Natural killer cell treated with Interleukin-12 subunit alpha and Interleukin-12 subunit beta and Interleukin-15 and Interleukin-18, amount 100 ng/mL, for 72 hours (primary cell): ENCODE measurements at places on chromosomes 6 and 20. TPM values are rescaled to one million over a fixed set of nuclear protein-coding genes. Genes with fewer than 3 reads are reported as not detected.

Gene NRSN1
- total RNA-seq: not detected

- no peak for DNase-seq
Observed at GRCh38 chr6:142395768-142396231, 94.0 kb downstream of the ADGRG6 start.

Gene BFSP1
- 0.14 TPM for total RNA-seq

- no peak for DNase-seq
Observed at GRCh38 chr6:114158411-114158810, 184.4 kb downstream of the HS3ST5 start.

GRCh38 chr20:5919626-5920544 is 30.4 kb downstream of the TRMT6 start:
- no peak for DNase-seq

GRCh38 chr6:15342114-15342513 is 96.2 kb downstream of the JARID2 start:
- DNase-seq: no peak

DNA sequence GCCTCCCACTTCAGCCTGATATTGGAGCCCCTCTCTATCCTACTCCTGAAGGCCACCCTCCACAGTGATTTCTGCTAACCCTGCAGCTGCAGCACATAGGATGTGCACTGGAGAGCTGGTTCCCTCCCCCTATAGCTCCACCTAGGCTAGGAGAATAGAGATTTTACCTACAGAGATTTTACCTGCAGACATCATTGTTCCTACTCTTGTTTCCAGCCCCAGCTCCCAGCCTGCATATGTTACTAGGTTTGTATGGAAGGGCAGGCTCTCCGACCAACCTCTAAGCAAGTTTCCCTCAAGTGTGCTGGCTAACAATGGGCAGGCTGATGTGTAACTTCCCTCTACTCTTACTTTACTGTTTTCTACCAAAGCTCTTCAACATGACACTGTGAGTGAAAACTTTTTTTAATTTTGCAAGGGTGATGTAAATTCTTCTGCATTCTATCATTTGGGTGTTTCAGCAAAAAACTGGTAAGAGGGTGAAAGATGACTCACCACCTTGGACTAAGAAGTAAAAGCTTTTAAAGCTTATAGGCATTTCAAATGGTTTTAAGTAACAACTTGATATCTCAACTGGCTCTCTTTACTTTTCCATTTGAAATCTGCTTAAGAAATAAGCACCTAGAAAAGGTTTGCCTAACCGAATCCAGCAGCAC is 106.8 kb downstream of the CDK19 start:
- no peak for DNase-seq

GRCh38 chr6:29619578-29620160 is 13.3 kb downstream of the GABBR1 start:
- no peak for DNase-seq

Gene SLC17A1
- total RNA-seq: not detected

DNA sequence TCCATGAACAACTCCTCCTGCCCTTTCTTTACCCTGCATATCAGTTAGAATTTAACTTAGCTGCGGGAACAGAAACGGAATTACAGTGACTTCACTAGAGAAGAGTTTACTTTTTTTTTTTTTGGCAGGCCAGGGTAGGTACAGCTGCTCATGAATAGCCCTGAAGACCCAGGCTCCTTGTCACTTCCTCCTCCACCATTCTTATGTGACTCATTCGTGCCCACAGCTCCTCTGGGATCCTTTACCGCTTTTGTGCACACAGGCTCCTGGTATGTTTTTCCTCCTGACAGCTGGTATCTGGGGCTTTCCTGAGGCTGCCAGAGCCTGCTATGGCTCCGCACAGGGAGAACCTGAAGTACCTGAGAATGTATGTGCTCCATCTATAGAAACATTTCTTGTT is 3.9 kb upstream of the KCNS1 start:
- DNase-seq: no peak

GRCh38 chr6:118708744-118709143 is 57.4 kb upstream of the CEP85L start:
- no peak for DNase-seq

Gene IFNGR1
- 19.8 TPM for total RNA-seq

- no peak for DNase-seq
Observed at GRCh38 chr20:43840382-43841070, 74.1 kb upstream of the TOX2 start.

DNA sequence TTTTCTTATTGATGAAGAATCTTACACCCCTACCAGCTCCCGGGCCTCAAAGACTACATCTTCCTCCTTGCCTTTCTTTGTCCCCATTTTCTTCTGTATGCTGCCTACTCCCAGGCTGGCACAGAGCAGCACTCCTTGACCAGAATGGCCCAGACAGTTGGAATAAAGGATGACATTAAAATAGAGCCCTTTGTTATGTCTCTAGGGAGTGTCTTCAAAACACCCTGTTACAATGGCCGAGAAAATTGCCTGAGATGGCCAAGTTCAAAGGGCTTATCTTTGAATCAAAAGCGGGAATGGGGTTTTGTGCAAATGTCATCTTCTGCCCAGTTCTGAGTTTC is 79.0 kb upstream of the TBC1D7 start:
- no peak for DNase-seq

GRCh38 chr6:11622156-11622555 is 84.6 kb downstream of the TMEM170B start:
- DNase-seq: no peak

DNA sequence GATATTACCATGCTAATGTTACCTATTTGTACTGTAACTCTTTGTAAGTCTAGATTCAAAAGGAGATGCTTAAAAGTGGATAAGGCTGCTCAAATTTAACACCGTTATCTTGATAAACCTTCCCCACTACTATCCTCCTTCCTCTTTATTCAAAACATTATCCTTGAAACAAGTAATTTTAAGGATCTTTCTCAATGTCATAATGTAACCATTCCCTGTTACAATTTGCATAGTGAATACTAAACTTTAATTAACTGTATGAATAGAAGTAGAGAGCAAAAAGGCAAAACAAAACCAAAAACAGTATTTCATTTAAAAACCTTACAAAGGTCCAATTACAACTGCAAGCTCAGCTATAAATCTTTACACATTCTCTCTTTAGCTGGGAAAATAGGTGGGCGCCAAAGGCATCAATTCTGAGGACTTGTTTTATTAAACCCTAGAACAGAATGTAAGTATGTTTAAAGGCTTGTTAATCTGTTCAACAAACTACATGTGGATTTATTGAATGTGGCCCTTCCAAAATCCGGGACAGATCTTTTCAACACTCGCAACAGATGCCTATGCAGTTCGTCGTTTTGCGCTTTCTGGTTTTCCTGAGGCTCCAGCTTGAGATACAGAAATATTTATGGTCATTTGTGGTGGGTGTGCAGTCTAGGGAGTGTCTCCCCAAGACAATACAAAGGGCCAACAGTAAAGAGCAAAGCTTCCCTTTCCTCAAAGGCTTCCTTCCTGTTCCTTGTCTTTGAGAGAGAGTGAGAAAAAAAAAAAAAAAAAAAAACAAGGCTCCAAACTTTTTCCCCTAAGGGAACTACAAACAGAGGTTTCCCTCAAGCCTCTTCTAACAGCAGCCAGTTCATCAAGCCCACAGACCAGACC is 15.1 kb downstream of the KIF13A start:
- DNase-seq: no peak

Gene PDE10A
- not detected for total RNA-seq

GRCh38 chr6:137903933-137904821 is 37.1 kb downstream of the TNFAIP3 start:
- DNase-seq: no peak

Gene BLCAP
- total RNA-seq: 39.8 TPM

GRCh38 chr6:8434727-8435092 is 635 bp downstream of the SLC35B3 start:
- no peak for DNase-seq

DNA sequence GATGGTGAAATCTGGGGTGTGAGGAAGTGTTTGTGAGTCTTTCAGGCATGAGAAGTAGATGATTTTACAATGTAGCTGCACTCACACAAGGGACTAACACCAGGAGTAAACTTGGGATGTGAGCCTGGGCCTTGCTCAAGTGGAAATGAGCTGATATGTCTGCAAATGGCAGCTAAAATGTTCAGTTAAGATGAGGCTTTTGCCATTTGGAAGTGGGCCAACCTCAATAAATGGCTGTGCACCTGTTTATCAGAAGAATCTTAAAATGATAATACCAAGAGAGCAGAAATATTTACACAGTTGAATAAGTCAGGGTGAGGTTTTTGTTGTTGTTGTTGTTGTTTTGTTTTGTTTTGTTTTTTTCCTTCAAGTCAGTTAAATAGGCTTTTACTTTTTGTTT is 25.7 kb upstream of the KLHL31 start:
- no peak for DNase-seq

GRCh38 chr6:131568726-131569125 is 4.3 kb upstream of the ARG1 start:
- DNase-seq: no peak

DNA sequence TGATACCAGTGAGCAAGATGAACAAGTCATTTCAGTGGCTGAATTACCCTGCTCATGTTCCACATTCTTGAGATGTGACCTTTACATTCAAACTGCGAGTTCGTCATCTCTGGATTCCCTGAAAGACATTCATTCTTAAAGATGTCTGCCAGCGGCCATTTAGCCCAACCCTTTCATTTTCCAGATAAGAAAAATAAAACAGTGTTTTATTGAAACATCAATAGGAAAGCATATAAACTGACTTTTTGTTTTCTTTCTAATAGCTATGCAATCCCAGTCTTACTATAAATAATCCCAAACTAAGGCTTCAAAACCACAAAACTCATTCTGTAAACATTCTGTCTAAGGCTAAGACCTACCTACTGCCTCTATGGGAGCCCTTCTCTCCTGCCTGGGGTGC is 134.0 kb downstream of the SAMD5 start:
- no peak for DNase-seq

GRCh38 chr6:55994531-55994930 is 119.1 kb upstream of the BMP5 start:
- no peak for DNase-seq

DNA sequence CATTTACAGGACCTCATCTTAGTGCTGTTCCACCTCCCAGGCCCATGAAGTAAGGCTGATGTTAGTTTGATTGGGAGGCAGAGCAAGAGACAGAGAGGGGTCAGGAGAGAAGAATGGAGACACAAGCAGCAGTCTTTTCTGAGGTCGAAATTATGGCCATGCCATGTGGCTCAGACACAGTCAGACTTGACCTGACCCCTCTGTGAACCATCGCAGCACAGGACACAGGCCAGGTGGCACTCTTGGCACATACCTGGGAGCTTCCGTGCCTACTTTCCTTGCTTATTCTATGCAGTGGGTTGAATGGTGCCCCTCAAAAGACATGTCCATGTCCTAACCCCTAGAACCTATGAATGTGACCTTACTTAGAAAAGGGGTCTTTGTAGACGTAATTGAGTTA is 254.9 kb downstream of the MAFB start:
- no peak for DNase-seq

Gene OR12D3
- not detected for total RNA-seq

Gene LGSN
- not detected for total RNA-seq

GRCh38 chr6:134512981-134513391 is 195.1 kb upstream of the SGK1 start:
- no peak for DNase-seq

Gene CTCFL
- not detected for total RNA-seq

Gene EEF1A1
- 6,056 TPM for total RNA-seq

DNA sequence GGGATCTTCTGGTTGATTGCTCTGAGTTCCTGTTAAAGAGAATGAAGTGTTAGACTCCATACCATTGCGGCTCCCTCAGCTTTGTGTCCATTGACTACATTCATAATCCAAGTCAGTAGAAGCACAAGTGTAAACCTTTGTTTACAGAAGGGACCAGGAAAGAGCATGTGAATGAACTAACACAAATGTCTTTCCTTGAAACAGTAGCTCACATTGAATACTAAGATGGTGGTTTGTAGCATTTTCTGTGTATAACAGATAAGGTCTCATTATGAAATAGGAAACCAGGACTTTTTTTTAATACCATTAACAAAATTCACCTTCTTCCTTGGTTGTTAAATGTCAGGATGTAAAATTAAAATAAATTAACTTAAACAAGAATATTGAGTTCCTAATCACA is 8.4 kb downstream of the STXBP5 start:
- no peak for DNase-seq

GRCh38 chr6:113405326-113406047 is 451.7 kb upstream of the MARCKS start:
- DNase-seq: no peak

Gene RNF144B
- 2.0 TPM for total RNA-seq

DNA sequence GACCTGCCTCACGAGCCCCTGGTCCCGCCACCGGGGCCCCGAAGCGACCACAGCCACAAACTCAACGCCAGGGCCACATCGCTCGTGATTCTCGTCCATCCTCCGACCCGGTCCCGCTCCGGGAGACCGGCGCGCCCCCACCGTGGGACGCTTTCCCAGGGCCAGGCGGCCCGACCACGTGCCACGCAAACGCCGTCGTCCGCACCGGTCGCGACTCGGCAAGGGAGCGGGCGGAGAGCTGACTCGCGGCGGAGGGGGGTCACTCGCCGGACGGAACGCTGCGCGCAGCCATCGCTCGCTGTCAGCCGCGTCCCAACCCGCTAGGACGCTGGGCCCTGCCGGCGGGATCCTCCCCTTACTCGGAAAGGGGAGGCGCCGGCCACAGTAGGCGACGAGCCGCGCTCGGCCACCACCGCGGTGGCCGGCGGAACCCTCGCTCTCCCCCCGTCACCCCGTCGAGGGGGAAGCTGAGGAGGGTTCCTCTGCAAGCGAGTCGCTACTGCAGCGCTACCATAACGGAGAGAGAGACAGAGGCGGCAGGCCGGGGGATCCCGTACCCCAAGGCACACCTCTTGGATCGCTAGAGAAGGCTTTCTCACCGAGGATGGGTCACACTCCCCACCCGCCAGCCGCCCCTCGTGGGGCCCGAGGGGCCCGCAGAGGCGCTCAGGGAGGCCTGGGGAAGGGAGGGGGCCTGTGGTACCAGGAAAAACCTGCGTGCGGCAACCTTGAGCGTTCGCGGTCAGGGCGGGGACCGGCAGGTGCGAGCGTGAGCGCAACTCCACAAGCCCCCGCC is 511.8 kb upstream of the ZNF337 start:
- DNase-seq: no peak

Gene SLC26A8
- not detected for total RNA-seq

Gene GABRR1
- total RNA-seq: not detected

Gene CD93
- 13.7 TPM for total RNA-seq

DNA sequence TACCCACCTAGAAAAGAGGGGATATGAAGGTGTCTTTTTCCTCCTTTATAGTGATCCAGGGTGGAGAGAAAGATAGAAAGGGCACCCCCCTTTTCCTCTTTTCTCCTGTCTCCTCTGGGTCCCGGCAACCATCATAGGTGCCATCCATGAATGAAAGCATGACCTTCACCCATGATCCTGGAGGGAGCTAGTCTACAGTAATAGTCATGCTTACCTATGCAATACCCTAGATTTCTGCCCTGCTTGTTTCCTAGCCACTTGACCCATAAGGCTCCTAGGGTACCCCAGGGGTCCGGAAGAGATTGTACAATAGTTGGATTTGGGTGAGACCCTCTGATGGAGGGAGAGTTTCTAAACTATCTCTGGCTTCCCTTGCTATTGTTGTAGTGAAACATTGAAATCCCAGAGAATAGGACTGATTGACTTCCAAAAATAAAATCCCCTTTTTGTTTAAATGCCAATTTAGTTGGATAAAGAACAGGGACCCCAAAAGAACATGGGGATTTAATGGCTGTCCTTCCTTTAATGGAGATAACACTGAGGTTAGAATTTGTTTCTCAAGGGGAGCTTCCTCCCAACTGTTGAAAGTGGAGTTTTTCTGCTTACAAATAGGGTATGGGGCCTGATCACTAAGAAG is 366.8 kb upstream of the KHDRBS2 start:
- no peak for DNase-seq

- no peak for DNase-seq
Observed at GRCh38 chr20:48772183-48772976, 55.4 kb downstream of the PREX1 start.

GRCh38 chr6:8059129-8059528 is 5.1 kb downstream of the BLOC1S5 start:
- DNase-seq: no peak

Gene DLK2
- 0.14 TPM for total RNA-seq
